Karpas-422 (cell line): ENCODE measurements at places on chromosomes 7 and 10.

DNA sequence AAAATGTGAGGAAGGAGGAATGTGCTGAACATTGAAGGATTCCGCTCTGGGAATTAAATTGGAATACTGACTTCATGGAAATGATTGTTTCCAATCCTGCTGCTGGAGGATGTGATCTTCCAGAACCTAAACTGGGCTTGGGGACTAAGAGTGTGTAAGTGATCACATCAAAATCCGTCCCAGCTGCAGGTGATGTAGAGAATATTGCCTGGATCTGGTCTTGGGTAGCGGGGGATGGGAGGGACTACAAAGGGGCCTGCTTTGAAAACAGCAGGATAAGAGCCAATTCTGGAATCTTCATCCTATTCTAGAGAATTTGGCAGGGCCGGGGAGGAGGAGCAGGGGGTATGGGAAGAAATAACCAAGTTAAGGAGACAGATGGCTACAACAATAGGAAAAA, 552.2 kb upstream of the FZD8 start:
- no peak overlapping the region for H3K27ac ChIP-seq
- no peak for DNase-seq
- no peak overlapping the region for H3K4me3 ChIP-seq
- no peaks in the 10 kb centered on the region for H3K36me3 ChIP-seq
- H3K4me1 ChIP-seq = no peaks in the 10 kb centered on the region

GRCh38 chr10:128481152-128481840, 355.1 kb upstream of the MKI67 start:
- DNase-seq = no peak
- no peaks in the 10 kb centered on the region for H3K27me3 ChIP-seq
- no peak overlapping the region for H3K27ac ChIP-seq
- no peaks in the 10 kb centered on the region for H3K36me3 ChIP-seq

DNA sequence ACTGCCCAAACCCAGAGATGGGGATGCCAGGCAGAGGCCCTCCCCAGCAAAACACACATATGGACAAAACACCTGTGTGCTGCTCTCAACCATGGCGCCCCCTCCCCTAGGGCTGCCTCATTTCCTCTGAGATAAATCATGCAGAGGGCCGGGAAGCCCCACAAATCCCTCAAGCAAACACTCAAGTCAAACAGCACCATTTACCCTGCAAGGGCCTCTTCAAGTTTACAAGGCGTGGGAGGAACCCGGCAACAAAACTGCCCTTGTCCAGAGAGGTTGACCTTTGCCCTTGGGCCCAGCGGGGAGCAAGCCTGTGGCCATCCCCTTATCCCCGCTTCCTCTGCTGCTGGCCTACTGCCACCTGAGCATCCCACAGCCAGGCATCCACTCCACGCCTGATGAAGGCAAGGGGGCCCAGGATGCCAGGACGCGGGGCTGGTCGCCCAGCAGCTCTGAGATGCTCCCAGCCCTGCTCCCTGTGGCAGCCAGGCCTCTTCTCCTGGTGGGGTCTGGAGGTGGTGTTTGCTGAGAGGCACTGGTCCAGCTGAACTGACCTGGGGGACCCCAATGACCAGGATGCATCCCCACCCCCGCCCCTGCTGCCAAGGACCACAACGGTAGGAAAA, 77.4 kb downstream of the DLG5 start:
- H3K36me3 ChIP-seq = no peaks in the 10 kb centered on the region
- no peaks in the 10 kb centered on the region for H3K4me1 ChIP-seq
- no peak overlapping the region for H3K4me3 ChIP-seq
- DNase-seq = no peak
- H3K27ac ChIP-seq = no peak overlapping the region

DNA sequence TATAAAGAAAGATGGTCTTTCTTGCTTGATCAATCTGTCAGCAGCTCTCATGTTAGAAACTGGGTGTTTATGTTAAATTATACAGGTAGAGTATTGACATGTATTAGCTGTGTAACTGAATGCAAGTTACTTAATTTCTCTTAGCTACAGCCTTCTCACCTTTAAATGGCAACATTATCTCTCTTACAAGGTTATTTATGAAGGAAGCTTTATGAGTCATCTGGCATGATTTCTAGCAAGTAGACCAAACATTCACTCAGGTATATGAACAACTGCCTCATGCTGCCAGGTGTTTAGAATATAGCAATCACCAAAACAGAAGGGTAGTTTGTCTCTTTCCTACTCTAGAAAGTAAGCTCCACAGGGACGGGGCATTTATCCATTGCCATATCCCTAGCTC, 8.5 kb downstream of the ARL4A start:
- DNase-seq = no peak
- H3K4me3 ChIP-seq = no peak overlapping the region
- no peaks in the 10 kb centered on the region for H3K27me3 ChIP-seq
- H3K27ac ChIP-seq = no peak overlapping the region
- no peaks in the 10 kb centered on the region for H3K36me3 ChIP-seq
- no peaks in the 10 kb centered on the region for H3K4me1 ChIP-seq

GRCh38 chr7:98571006-98571405, 46.1 kb upstream of the NPTX2 start:
- H3K27me3 ChIP-seq = no peaks in the 10 kb centered on the region
- H3K4me1 ChIP-seq = peaks cover 9% of the 10 kb centered on the region
- no peaks in the 10 kb centered on the region for H3K36me3 ChIP-seq

DNA sequence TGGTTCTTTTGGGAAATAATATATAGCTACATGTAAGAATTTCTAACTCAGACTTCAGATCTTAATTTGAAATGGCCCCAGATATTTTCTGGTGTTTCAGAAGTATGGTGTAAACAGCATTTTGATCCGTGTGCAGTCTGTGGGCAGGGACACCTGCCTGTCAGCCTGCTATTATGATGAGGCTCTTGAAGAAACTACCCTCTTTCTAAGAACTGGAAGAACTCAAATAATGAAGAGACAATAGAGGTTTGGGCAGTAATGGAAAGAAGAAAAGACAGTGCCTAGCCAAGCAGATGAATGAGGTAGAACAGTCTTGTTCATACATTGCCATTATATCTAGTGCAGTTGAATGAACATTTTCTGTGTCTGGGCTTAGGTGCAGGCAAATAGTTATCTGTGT, 256.6 kb downstream of the ARHGAP21 start:
- H3K4me1 ChIP-seq = no peaks in the 10 kb centered on the region
- no peaks in the 10 kb centered on the region for H3K36me3 ChIP-seq
- no peak overlapping the region for H3K27ac ChIP-seq
- DNase-seq = no peak

DNA sequence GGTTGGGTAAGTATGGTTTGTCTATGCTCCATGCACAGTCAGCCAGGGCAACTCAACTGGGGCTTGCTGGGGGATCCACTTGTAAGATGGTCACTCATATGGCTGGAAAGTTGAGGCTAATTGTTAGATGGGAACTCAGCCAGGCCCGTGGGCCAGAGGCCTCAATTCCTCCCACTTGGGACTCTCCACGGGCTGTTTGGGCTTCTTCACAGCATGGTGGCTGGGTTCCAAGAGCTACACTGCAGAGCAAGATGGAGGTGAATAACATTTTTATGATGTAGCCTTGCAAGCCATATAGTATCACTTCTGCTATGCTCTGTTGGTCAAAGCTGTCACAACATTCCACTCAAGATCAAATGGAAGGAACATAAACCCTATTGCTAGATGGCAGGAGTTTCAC, 39.2 kb downstream of the ELMO1 start:
- no peak for DNase-seq
- H3K27me3 ChIP-seq = no peaks in the 10 kb centered on the region
- no peak overlapping the region for H3K4me3 ChIP-seq
- H3K4me1 ChIP-seq = peaks cover 6% of the 10 kb centered on the region; the same call in 1 of the 2 replicates
- H3K27ac ChIP-seq = no peak overlapping the region
- no peaks in the 10 kb centered on the region for H3K36me3 ChIP-seq

- H3K36me3 ChIP-seq = no peaks in the 10 kb centered on the region
- H3K4me3 ChIP-seq = no peak overlapping the region
- H3K27ac ChIP-seq = no peak overlapping the region
- DNase-seq = no peak
Measured at GRCh38 chr7:94432817-94433216, 38.1 kb downstream of the COL1A2 start.

DNA sequence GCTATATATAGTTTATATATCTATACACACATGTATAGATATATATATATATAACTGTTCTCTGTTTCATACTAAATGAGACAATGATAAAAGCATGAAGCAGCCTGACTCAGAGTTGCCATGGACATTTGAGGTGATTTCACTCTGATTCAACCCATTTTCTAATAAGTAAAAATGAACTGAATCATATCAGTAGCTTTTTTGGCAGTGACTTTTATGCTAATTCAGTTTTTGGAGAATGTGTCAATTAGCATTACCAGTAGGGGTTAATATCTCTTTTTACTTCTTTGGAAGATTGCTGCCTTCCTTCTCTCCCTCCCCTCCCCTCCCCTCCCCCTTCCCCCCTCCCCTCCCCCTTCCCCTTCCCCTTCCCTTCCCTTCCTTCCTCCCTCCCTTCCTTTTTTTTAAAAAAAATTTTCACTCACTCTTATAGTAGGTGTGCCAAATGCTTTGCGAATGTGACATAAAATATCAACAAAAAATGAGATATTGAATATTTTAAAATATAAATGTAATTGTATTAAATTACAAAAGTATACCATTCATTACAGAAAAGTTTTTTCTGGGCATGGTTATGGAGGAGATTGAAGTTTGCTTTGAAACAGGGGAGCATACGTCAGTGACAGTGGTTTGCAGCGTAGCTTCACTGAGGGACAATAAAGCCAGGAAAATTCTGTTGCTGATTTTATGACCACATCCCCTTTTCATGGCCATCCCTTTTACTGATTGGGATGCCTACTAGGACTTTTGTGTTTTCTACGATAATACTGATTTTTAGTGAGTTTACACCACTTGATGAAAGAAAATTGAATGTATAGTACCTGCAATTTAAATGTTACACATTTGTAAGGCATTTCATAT, 64.0 kb upstream of the KLF6 start:
- H3K27me3 ChIP-seq = no peaks in the 10 kb centered on the region
- peaks cover 11% of the 10 kb centered on the region for H3K4me1 ChIP-seq
- no peaks in the 10 kb centered on the region for H3K36me3 ChIP-seq
